A549 treated with RU486 at 1 μM for 4 hours (cell line): ENCODE measurements at places on chromosomes 13 and 19. TPM values are rescaled to one million over a fixed set of nuclear protein-coding genes. Genes with fewer than 3 reads are reported as not detected.

The ZNF844 gene
- not detected in 5 replicates for total RNA-seq

The TSKS gene
- total RNA-seq = not detected in 5 replicates

The POSTN gene
- total RNA-seq = 0.07 to 0.19 TPM (median 0.10 TPM) in 4 of 5 replicates, not detected in the other

The TNFRSF19 gene
- total RNA-seq = 1.5 to 3.8 TPM (median 3.1 TPM) in 5 replicates

The CBARP gene
- total RNA-seq = 2.5 to 5.5 TPM (median 3.9 TPM) in 5 replicates

The ZNF382 gene
- 0.02 to 0.06 TPM in 2 of 5 replicates, not detected in the others for total RNA-seq

The CYSLTR2 gene
- total RNA-seq = not detected in 5 replicates

The KLF2 gene
- total RNA-seq = 11.6 to 27.4 TPM (median 23.2 TPM) in 5 replicates

The PRTN3 gene
- total RNA-seq = 0.26 to 0.50 TPM (median 0.34 TPM) in 4 of 5 replicates, not detected in the other

The EMP3 gene
- total RNA-seq = 441 to 494 TPM (median 477 TPM) in 5 replicates

The LSR gene
- 6.4 to 11.6 TPM (median 10.4 TPM) in 5 replicates for total RNA-seq

The LHB gene
- total RNA-seq = not detected in 5 replicates

The CDC37 gene
- total RNA-seq = 163 to 208 TPM (median 188 TPM) in 5 replicates

The FRY gene
- total RNA-seq = 0.09 to 0.16 TPM (median 0.14 TPM) in 3 of 5 replicates, not detected in the others

The SELENOV gene
- not detected in 5 replicates for total RNA-seq

The PTH2 gene
- total RNA-seq = not detected in 5 replicates

The DMKN gene
- total RNA-seq = 29.0 to 46.4 TPM (median 36.8 TPM) in 5 replicates

The CDK8 gene
- 9.2 to 13.7 TPM (median 13.2 TPM) in 5 replicates for total RNA-seq

The SHISA2 gene
- total RNA-seq = not detected in 5 replicates

The ZNF587 gene
- 4.8 to 7.8 TPM (median 6.4 TPM) in 5 replicates for total RNA-seq

The OVOL3 gene
- 0.31 to 0.80 TPM in 2 of 5 replicates, not detected in the others for total RNA-seq

The MYH14 gene
- total RNA-seq = 5.0 to 8.3 TPM (median 6.5 TPM) in 5 replicates

The CABP5 gene
- not detected in 5 replicates for total RNA-seq

The OR7C1 gene
- not detected in 5 replicates for total RNA-seq

The PALM3 gene
- 1.3 to 2.6 TPM (median 1.9 TPM) in 5 replicates for total RNA-seq

The ZNF45 gene
- total RNA-seq = 10.1 to 12.5 TPM (median 11.8 TPM) in 5 replicates

The GIPC1 gene
- total RNA-seq = 75.6 to 126 TPM (median 109 TPM) in 5 replicates

The DBP gene
- 2.0 to 3.3 TPM (median 2.7 TPM) in 5 replicates for total RNA-seq

The DYRK1B gene
- total RNA-seq = 17.2 to 24.6 TPM (median 20.5 TPM) in 5 replicates

The GFY gene
- 0.12 to 0.28 TPM (median 0.17 TPM) in 4 of 5 replicates, not detected in the other for total RNA-seq

The CTXN1 gene
- total RNA-seq = 10.0 to 24.5 TPM (median 21.4 TPM) in 5 replicates

The SIGLEC9 gene
- total RNA-seq = not detected in 5 replicates

The KASH5 gene
- total RNA-seq = 0.10 TPM in 1 of 5 replicates, not detected in the others

The CLEC4G gene
- total RNA-seq = not detected in 5 replicates

The WDR87 gene
- not detected in 5 replicates for total RNA-seq

The RNF113B gene
- not detected in 5 replicates for total RNA-seq

The C19orf85 gene
- total RNA-seq = not detected in 5 replicates

The BCL2L12 gene
- 51.6 to 75.3 TPM (median 73.0 TPM) in 5 replicates for total RNA-seq

The TEAD2 gene
- 13.9 to 21.0 TPM (median 17.2 TPM) in 5 replicates for total RNA-seq

The DCUN1D2 gene
- total RNA-seq = 8.4 to 11.2 TPM (median 8.6 TPM) in 5 replicates

The ATP4A gene
- total RNA-seq = not detected in 5 replicates

The NUP58 gene
- 16.2 to 21.5 TPM (median 20.1 TPM) in 5 replicates for total RNA-seq

The SMAD9 gene
- 0.05 to 0.13 TPM (median 0.09 TPM) in 5 replicates for total RNA-seq
